ENCODE measurements at places on chromosomes 11 and 22.

DNA sequence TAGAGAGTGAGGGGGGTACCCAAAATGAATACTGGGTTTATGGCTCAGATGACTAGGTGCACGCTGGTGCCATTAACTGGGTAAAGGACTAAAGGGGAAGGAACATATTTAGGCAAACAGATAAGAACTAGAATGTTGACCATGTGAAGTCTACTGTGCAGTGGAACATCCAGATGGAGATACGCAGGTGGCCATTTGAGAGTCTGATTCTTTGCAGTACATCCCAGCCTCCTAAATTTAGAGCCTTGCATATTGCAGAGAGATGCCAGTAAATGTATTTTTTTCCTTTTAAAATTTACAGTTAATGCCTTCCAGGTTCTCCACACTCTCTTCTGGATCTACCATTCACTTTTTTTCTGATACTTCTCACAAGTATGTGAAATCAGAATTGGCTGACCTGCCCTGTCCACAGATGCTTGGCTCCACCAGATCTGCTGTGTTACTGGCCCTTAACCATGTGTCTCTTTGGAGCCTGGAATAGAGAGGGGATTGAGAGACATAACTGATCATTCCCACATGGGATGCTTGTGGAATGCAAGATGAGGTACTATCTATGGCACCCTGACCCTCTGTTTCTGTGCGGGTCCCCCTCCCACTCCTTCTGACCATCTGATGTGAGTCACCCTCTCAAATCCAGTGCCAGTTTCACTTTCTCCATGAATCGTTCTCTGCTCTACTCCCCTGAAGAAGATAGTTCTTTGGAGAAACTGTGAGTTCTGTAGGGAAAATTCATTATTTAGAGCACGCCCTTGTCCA is 77.0 kb upstream of the NCAM1 start:
- DNase-seq, result peak; percentile 6

DNA sequence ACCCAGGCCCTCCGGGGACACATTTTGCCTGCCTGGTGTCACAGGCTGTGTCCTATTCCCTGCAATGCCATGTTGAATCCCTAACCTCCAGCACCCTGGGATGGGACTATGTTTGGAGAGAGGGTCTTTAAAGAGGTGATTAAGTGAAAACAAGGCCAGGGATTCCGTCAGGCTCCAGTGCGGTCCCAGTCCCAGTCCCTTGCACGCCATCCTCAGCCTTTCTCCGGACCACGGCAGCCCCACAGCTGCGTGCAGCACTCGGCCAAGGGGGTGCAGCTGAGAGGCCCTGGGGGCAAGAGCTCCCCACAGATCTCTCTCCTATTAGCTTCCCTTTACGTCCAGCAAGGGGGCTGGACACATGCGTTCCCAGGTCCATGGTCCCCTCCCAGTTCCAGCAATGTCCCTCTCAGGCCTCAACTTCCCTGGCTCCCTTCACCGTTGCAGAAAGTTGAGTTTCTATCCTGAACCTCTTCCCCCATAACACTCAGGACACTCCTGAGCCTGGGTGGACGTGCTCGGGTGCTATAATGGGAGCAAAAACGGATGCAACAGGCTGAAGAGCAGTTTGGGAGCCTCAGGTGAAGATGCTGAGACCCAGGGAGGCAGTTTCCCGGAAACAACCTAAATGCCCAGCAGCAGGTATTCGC is 1422.7 kb downstream of the BRD1 start:
- DNase-seq, result no peak

- DNase-seq, result no peak
Observed at GRCh38 chr11:41328324-41328723, 131.1 kb downstream of the LRRC4C start.

DNA sequence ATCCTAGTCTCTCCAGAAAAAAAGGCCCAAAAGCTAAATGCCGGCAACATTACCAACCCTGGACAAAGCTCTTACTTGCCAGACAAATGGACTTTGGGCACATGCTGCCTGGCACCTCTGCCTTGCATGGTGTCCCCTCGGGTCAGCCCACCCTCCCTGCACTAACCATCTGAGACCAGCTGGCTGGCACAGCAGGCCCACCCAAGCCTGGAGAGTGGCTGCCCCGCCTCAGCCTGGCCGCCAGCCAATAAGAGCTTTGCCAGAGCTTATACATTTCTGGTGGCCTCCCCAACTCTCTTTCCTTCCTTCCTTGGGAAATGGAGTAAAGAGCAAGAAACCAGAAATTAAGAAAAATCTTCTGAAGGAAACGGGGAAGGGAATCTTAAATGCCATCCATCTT is 24.5 kb downstream of the MCHR1 start:
- DNase-seq, result no peak

GRCh38 chr11:85854212-85854556 is 999 bp upstream of the CCDC83 start:
- no peak for DNase-seq

DNA sequence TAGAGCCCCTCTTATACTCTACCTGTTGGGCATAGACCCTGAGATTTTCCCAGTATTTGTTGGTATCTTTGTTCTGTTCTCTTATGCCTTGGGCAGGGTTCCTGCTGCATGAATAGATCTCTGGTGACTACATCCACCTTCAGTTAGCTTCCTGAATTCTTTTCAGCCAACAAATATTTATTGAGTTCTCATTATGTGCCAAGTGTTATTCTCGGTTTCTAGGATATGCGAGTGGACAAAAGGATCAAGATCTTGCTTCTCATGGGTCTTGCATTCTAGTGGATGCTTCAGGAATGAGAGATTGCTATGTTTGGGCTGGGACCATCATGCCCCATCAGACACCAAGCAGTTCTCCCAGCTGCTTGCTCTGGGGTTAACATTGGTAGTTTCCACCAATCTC is 340.0 kb downstream of the METTL15 start:
- peak; percentile 36 for DNase-seq

GRCh38 chr11:16924462-16924825 is 89.8 kb downstream of the PLEKHA7 start:
- DNase-seq, result no peak
